Activated CD4-positive, CD25-positive, alpha-beta regulatory T cell (primary cell): ENCODE measurements at places on chromosomes 11 and 22.

GRCh38 chr11:118102721-118103261, 16.0 kb upstream of the SMIM35 start:
- DNase-seq = no peak

GRCh38 chr11:14908214-14908880, 16.3 kb upstream of the CYP2R1 start:
- no peak for DNase-seq

DNA sequence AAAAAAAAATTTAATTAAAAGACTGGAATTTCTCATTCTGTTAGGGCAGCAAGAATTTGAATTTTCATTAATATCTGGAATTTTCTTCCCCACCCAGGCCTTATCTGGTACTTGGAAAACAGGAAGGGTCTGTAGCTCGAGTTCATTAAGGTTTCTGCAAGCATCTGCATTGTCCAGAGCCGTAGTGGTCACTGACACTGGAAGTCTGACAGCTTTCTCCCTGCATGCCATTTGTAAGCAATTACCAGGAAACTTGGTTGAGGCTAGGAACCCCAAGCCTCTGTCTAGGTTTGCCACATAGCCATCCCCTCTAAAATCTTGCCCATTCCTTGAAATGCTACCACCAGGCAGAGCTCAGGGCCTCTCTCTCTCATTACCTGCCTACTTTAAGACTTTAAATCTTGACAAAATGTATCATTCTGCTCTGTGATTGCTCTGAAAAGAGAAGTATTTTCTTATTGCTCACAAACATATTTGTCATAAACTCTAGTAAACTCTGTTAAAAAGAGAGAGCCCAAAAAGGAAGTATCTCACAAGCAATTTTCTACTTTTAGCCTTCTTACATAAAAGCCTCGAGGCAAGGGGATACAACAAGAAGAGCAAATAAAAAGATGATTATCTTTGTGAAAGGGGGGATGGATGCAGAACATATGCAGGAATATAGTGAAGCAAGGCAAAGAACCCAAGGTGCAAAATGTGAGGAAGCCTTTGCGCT, 5.5 kb upstream of the PGM2L1 start:
- DNase-seq = no peak

- no peak for DNase-seq
These were observed 4.4 kb downstream of the BIK start for GRCh38 chr22:43114958-43115357.

DNA sequence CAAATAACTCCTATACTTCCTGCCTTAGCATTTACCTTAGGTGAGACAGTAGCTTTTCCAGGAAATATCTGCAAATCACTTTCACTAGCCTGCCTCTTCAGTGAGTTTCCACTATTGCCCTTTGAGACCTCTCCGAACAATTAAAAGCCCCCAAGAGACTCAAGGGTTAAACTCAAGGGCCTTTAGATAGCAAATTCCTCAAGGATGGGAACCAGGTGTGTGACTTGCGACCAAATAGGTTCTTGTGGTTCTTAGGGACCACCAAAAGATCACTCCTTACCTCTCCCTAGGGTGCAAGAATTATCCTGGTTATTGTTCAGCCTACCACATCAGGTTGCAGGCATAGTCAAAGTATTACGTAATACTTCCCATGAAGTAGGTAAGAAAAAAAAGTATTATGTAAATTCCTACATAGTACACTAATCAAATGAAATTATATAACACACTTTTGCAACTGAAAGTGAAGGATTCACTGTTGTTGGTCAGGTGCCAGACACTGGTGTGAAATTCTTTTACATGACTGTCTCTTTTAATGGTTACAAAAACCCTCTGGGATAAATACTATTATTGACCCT, 1.4 kb upstream of the RDX start:
- no peak for DNase-seq

DNA sequence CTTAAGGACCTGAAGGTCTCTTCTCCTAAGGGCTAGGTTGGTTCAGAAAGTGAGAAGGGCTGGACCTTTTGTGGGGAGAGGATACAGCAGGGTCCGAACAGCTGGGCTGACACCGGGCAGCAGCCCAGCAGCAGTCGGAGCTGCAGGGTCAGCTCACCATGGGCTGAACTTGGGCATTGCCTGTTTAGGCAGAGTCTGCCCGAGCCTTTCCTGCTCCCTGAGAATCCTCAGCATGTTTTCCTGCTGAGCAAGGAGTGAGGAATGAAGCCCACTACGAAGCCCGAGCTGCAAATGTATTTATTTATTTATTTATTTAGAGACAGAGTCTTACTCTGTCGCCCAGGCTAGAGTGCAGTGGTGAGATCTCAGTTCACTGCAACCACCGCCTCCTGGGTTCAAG, 83.9 kb downstream of the PTPRJ start:
- DNase-seq = no peak

GRCh38 chr11:61626580-61627380, 45.9 kb upstream of the SYT7 start:
- DNase-seq = no peak

DNA sequence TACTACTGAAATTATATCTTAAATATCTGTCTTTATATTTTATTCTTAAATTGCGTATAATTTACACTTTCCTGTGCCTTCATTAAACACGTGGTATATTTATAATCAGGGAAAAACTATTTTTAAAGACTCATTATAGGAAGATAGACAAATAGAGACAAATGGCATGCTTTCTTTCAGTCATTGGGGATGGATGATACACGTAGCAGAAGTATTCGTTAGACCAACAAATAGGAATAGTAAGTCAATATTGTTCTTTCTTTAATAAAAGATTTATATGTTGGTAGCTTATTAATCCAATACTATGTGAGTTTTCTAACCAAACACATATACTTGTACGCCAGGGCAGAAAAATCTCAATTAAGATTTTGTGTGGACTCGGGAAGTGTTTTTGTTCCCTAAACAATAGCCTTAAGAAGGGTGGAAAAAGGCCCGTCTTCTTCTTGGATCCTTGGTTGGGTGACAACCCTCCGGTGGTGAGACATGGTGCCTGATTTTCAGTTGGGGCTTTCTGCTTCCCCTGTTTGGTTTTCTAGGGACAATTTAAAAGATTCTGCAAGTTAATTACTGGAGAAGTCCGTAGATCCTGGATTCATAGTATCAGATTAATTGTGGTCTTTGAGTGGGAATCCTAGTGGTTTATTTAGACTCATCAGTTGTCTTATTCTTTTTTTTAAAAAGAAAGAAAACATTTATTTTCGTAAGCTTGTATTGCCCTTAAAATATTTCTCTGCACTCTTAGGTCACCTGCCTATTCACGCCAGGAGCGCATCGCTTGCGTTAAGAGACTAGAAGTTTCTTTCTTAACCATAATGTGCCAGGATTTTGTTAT, 83.5 kb upstream of the WNT7B start:
- DNase-seq = no peak

DNA sequence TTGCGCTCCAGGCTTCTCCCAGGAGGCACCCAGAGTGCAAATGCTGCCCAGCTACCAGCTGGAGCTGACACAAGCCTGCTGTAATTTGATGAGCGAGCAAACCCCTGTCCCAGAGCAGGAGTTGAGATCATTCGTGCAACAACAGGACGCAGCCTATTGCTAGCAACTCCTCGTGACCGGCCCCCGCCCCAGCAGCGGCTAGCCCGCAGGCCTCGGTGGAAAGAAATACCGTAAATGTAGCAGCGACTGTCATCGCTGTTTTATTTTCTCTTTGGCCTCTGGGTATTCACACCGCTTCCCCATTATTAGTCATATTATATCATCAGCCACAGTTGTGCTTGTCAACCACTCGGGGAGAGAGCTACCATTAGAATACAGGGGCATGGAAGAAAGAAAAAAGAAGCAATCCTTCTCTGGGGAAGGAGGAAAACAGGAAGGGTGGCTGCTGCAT, 59.2 kb upstream of the ATXN10 start:
- no peak for DNase-seq

GRCh38 chr11:119861160-119861559, 132.2 kb upstream of the NECTIN1 start:
- DNase-seq = no peak

GRCh38 chr11:119681361-119681910, 47.6 kb downstream of the NECTIN1 start:
- DNase-seq = no peak

GRCh38 chr11:350723-351255, 18.5 kb upstream of the B4GALNT4 start:
- no peak for DNase-seq

DNA sequence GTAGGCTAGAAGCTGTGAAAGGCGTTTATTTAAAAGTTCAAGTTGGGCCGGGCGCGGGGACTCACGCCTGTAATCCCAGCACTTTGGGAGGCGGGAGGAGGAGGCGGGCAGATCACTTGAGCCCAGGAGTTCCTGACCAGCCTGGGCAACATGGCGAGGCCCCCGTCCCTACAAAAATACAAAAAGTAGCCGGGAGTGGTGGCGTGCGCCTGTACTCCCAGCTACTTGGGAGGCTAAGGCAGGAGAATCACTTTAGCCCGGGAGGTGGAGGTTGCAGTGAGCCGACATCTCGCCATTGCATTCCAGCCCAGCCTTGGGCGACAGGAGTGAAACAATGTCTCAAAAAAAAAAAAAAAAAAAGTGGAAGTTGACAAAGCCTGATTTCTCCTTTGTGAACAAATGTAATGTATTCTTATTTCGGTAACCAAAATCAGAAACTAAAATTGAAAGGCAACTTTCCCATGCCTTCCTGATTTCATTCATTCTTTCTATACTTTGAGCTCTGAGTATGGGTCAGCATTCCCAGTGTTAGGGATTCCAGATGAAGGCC, 825 bp downstream of the PTPMT1 start:
- no peak for DNase-seq

GRCh38 chr22:50173311-50173982, 2.9 kb downstream of the PANX2 start:
- no peak for DNase-seq

DNA sequence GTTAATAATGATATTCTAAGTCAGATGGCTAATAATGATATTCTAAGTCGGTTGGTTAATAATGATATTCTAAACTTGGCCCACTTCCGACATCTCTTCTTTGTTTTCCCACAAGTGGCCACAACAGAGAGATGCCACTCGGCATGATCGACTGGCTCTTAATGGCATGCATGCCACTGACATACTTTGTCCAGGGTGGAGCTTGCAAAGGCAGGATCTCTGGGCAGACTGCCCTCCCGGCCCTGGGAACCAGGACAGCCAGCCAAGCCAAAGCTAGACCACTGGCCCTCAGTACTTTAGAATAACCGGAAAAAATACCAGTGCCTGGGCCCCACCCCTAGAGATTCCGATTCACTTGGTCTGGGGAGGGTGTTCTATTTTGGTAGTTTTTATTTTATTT, 78.1 kb downstream of the KIAA1671 start:
- no peak for DNase-seq

GRCh38 chr11:100910808-100911207, 218.8 kb downstream of the PGR start:
- no peak for DNase-seq

GRCh38 chr22:17956630-17957029, 67.7 kb downstream of the MICAL3 start:
- DNase-seq = no peak

- no peak for DNase-seq
These were observed 22.9 kb downstream of the GNAZ start for GRCh38 chr22:23093051-23093788.

- no peak for DNase-seq
These were observed 101.0 kb downstream of the ME3 start for GRCh38 chr11:86571273-86571948.
